ENCODE measurements at places on chromosomes 2 and 18.

DNA sequence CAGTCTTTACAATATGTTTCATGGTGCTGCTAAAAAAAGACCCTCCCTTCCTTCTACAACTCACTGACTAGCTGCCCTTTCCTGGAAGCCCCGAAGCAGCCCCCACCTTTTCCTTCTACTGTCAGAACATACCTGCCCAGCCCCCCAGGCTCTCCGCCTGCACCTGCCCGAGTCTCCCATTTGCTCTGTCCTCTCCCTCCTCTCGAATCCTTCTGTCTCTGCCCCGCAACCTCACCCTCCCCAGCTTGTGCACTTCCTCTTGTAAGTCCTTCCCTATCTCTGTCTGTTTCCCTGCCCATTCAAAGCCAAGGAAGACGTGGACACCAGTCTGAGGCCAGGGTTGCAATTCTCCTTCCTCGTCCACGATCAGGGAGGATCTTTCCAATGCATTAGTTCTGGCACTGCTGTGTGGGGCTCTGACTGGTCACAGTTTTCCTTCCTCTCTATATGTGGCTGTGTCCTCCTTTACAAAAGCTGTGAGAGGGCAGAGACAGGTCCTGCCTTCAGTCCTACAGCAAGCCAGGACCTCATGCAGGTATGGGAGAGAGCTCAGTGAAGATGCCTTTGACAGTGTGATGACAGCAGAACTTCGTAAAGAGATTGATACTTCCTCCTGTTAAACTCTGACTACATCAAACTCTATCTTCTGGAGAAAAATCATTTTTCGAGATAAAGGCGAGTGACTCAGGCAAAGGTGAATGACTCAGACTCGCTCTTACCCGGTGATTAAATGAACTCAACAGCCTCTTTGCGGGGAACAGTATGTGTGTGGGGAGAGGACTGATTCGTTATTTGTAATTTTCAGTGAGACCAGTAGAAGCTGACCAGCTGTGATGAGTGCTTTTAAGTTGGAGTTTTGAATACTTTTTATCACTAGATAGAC is 14.2 kb downstream of the TNFRSF11A start:
- peak; percentile 50 for DNase-seq

DNA sequence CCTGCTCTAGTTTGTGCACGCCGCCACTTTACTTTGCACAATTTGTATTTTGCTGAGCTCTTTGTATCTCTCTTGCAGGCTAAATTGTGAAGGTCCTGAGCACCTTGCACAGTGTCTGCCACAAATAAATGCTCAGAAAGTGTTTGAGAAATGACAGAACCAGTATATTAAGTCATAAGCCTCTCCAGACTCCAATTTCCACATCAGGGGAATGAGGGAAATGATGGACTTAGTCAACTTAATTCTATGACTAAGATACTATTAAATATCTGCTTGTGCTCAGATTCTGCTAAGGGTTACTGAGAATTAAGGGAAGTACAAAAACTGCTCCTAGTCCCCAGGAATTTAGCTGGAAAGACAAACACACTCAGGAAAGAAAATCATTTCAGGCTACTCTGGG is 239.1 kb upstream of the SLC14A2 start:
- DNase-seq, result no peak

- DNase-seq, result no peak
Measured at GRCh38 chr2:218146056-218146455, 20.2 kb downstream of the CXCR2 start.

- peak; percentile 48 for DNase-seq
Measured at GRCh38 chr2:9463698-9464034, 10.7 kb upstream of the IAH1 start.

DNA sequence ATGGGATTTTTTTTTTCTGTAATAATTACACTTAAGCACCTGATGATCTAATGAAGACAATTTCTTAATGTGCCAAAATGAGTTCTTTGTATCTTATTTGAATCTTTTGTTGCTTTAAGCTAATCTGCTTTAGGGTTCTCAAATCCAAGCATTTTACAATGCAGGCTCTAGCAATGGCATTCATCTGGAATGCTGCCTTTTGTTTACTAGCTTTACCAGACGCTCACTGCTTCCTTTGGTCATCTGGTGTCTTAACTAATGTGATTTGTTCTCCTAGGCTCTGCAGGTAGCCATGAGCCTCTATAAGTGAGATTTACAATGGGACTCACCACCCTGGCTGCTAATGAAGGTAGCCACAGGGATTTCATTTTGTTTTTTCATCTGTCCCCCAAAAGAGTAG is 100.3 kb downstream of the GREB1L start:
- DNase-seq, result no peak

DNA sequence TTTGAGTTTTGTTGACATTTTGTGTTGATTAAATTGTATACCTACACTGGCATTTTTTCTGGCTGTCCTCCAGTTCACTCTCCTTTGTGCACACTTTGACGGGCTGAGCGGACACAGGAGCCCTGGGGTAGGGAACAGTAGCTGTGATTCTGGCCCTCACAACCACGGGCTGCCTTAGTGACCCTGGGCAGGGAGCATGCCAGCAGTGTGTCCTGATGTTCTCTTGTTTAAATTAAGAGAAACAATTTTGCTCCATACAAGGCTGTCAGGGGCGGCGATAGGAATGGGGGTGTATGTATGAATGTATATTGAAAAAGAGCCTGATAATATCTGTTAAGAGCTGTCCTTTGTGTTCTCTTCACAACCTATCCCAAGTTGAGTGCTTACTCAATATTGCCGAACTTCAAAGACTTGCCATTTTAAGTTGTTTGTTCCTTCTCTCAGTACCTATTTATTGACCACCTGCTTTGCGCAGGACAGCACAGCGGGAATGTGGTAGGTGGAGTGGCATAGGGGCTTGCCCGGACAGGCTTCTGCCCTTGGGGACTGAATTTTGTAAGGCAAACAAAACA is 103.7 kb upstream of the EML6 start:
- DNase-seq, result no peak

GRCh38 chr2:234825616-234826015 is 126.2 kb upstream of the SH3BP4 start:
- DNase-seq, result no peak

GRCh38 chr2:118614841-118615271 is 232.6 kb downstream of the EN1 start:
- no peak for DNase-seq

DNA sequence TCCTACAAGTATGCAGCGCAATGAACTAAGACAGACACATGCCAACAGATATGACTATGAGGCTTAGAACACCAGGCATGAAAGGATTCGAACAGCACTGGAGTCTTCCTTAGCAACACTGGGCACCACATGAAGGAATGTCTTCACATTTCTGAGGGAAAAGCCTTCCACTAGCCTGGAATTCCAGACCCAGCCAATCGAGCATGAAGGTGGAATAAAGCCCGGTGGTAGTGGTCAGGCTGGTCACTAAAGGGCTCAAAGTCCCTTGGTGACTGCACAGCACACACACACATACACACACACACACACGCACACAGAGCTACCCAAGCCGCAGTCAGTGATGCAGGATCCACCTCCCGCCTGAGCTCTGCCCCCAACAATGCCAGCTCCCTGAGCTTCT is 19.7 kb upstream of the SFXN5 start:
- DNase-seq, result no peak

DNA sequence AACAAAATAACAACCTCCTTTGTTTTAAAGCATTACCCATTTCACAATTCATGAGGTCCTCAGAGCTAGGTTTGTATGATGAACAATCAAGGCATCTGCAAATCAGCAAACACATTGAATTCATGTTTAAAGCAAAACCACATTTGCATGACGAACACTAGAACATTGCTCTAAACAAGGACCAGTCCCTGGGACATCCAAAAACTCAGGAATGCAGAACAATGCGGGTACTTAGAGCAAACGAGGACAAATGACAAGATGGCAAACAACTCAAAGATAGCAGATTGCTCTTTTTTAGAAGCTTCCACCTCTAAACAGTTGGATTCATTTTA is 45.7 kb upstream of the RALBP1 start:
- DNase-seq, result no peak

GRCh38 chr2:226797289-226797988 is 2.2 kb downstream of the IRS1 start:
- no peak for DNase-seq
